ENCODE measurements at places on chromosomes 1 and 21. TPM values are rescaled to one million over a fixed set of nuclear protein-coding genes. Genes with fewer than 3 reads are reported as not detected.

- DNase-seq = no peak
Observed at GRCh38 chr1:39952359-39953110, 2.4 kb upstream of the MFSD2A start.

- no peak for DNase-seq
Observed at GRCh38 chr1:184771190-184771691, 16.6 kb upstream of the EDEM3 start.

The CHRM3 gene
- total RNA-seq = 0.08 TPM

The SNAPIN gene
- total RNA-seq = 7.3 TPM

GRCh38 chr1:78375996-78376395 lies 114.8 kb upstream of the PTGFR start:
- no peak for DNase-seq

Measured in CD4-positive, alpha-beta T cell (primary cell).